ENCODE measurements at places on chromosomes 2 and 18.

GRCh38 chr18:58947136-58947732 is 82.6 kb downstream of the ZNF532 start:
- DNase-seq: no peak

GRCh38 chr18:9413576-9413975 is 61.7 kb upstream of the RALBP1 start:
- no peak for DNase-seq

GRCh38 chr2:76579911-76580310 is 869.2 kb upstream of the GCFC2 start:
- no peak for DNase-seq

DNA sequence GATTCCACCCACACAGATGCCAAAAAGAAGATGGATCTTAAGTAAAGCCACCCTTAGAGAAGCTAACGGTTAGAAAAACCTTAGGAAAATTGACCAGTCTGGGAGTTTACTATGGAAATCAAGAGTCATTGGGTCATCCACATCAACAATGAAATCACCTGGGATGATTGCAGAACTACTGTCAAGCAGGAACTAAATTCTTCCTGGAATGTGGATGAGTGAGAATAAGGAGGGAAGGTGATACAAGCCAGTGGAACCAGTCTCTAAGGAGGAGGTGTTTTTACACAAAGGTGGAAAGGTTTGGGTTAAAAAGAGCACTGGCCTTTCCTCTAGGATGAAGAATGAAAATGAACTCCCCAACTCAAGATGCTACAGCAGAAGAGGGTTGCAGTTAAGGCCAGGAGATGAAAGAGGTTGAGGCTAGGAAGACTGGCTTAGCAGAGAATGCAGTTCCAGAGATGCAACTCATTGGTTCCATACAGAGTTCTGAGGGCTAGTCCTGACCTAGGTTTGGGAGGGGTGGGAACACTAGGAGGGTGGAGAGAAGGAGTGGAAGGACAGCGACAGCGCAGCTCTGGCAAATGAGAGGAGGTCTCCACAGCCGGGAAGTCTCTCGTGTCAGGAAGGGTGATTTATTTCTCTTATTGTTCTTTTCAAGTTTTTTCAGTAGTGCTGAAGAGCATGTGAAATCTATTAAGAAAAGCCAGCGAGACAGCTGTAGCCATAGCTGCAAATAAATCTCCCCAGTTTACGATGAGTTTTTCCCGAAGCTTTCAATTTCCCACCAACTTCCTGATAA is 27.7 kb upstream of the KDM3A start:
- DNase-seq: no peak

DNA sequence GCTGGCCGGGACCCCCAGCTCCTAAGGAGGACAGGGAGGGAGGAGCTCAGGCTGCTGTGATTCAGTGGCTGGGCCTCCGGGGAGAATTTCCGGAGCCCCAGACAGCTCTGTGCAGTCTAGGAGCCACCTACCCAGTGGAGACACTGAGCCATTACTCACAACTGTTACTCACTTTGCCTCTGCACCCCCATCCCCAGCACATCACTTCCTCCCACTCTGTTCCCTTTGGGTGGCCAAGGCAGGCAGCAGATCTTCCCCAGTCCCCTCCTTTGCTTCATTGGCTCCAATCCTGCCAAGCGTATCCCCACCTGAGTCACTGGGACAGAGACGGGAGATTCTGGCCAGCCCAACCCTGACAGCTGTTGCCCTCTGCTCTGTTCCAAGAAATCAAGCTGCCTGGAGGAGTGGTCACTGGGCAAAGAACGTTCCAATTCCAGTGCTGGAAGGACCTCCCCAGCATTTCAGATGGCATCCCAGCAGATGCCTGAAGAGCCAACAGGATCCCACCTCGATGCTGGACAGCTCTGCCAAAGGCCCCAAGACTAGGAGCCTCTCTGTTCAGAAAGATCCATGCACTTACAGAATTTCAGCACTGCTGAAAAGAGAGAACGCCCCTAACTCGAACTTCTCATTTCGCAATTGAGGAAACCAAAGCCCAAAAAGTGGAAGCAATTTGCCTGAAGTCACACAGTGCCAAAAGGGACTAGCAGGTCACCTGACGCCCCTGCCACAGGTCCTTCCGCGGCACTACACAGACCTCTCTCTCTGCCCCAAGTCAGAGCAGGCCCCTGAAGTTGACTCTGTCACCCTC is 68.3 kb downstream of the TNS1 start:
- no peak for DNase-seq

DNA sequence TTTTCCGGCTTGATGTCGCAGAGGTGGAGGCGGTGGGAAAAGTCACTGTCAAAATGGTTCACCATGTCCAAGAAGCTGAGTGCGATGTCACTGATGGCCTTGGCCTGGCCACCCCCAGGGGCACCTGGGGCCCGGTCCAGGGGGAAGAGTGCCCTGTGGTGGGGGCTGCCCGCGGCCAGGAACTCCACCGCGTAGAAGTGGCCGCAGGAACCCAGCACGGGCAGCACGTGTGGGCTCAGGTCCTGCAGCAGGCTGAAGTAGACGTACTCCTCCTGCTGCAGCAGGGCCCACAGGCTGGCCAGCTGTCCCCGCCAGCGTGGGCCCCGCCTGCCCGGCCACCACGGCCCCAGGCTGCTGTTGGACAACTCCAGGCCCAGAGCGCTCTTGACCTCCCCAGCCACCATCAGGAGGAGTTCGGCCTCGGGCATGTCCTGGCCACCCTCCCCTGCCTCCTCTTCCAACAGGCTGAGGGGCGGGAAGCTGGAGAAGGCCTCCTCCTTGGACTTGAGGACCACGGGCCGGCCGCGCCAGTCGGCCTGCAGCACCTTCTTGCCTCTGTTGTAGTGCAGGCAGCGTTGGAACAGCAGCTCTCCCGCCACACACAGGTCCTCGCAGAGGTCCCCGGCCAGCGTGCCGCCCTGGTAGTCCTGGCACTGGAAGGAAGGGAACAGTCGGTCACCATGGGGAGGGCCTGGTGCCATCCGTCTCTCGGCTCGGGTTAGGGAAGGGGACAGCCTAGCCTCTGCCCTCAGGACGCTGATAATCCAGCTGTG is 10.3 kb downstream of the DIPK1C start:
- no peak for DNase-seq

GRCh38 chr18:67862069-67862468 is 345.5 kb upstream of the DSEL start:
- DNase-seq: no peak

DNA sequence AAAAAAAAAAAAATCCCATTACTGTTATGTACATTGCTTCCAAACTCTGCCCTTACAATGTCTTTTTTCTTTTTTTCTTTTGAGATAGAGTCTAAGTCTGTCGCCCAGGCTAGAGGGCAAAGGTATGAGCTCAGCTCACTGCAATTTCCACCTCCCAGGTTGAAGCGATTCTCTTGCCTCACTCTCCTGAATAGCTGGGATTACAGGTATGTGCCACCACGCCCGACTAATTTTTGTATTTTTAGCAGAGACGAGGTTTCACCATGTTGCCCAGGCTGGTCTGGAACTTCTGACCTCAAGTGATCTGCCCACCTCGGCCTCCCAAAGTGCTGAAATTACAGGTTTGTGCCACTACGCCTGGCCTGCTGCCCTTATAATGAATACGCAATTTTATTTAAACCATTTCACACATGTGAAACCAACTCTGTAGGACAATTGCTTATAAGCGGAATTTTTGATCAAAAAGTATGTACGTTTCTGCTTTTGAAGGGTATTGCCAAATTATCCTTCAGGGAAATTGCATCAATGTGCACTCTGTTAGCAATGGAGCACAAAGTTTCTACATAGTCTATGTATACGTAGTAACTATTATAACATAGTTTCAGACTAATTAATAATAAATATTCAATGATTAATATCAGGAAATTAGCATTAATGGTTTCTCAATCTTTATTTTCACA is 55.7 kb upstream of the ACTR3 start:
- no peak for DNase-seq

DNA sequence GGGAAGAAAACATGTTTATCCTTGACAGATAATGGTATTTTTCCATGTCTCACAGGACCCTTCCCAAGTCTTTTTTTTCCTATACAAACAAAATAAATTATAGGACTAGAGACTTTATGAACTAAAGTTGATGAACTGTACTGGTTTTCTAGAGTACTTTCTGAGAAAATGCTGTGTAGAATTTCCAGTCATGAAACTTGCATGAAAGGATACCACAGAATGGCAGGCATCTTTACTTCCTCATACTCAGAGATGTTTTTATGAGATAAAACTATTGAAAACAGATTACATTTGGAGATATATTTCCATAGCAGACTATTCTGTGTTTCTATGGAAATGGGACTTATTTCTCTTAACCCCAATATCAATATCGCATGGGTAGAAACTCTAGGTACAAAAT is 403.5 kb downstream of the PARD3B start:
- no peak for DNase-seq

- no peak for DNase-seq
Observed at GRCh38 chr2:16351137-16351536, 314.5 kb downstream of the CYRIA start.

DNA sequence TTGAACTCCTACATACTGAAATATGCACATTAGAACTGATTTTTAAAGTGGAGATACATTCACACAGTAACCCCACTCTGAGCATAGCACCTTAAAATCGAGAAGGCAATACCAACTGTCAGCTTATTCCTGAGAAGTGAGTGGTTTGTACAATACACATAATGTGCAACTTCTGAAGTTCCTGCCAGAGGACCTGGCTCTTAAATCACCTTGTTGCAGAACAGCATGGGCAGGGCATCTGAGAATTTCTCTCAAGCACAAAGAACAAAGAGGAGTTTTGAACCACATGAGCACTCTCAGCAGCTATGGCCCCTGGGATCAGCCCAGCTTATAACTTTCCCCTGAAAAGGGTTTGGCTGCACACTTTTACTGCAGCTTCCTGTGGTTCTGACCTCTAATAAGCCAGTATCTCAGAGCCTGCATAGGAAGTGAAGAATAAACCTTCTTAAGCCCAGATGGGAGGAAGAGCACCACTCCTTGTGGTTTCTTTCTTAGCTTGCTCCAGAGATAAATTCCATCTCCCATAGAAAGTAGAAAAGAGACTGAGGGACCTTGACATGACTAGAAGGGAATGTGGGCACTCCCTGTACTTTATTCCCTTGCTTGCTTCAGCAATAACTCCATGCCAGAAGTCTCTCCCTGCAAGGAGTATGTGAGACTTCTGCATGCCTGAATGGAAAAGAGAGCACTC is 862.3 kb downstream of the SUCLG1 start:
- no peak for DNase-seq

- no peak for DNase-seq
Observed at GRCh38 chr2:139805441-139805840, 1025.3 kb upstream of the NXPH2 start.

DNA sequence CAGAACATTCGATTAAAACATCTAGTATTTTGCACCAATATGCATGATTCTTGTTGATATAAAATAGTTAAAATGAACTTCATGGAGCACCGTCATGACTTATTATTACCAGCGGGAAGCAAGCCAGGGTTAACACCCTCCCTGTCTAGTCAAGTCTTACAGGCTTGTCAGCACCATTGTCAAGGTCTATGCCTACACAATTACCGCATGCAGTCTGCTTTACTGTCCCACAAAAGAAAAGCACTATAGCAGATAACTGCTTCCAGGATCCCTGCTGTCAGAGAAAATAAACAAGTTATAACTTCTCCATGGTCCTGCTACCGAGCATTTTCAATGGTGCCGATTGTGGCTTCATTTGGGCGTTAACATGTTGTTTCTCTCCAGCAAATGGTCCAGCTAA is 968.0 kb upstream of the FAM98A start:
- DNase-seq: no peak

GRCh38 chr2:58497168-58497567 is 256.0 kb upstream of the FANCL start:
- no peak for DNase-seq

DNA sequence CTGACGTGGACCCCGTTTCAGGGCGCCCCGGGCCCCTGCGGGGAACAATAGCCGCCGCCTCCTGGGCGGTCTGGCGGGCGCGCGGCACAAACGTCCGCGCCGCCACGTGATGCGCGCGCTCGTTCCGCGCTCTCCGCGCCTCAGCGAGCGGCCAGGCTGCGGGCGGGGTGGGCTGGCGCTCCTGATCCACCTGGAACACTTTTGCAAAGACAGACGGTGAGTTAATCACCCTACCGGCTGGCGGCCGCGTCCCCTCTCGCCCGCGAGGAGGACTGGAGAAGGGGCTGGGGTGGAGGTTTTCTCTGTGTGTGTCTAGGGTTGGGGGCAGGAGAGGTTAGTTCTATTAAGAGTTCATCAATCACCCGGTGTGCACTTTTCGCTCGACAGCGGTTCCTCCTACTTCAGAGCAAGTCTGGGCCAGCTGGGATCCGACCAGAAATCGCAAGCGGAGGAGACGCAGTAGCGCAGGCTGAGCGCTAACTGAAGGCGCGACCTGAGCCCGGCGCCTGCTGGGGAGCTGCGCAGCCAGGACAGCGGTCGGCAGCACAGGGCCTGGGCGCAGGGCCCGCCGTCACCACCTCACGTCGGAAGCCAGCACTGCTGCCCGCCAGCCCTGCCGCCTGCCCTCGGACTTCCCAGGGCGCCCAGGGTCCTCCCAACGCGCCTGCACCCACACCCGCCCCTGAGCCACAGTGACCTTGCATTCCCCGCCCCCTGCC is 10.3 kb upstream of the HOXD1 start:
- DNase-seq: no peak

- DNase-seq: no peak
Observed at GRCh38 chr18:74377776-74378175, 62.1 kb downstream of the C18orf63 start.

GRCh38 chr2:120515759-120516678 is 170.1 kb downstream of the INHBB start:
- no peak for DNase-seq

GRCh38 chr2:121207494-121207893 is 77.5 kb downstream of the TFCP2L1 start:
- no peak for DNase-seq

- DNase-seq: no peak
Observed at GRCh38 chr18:48529796-48530195, 9.0 kb upstream of the CTIF start.

GRCh38 chr2:47028171-47028570 is 112.6 kb upstream of the MCFD2 start:
- DNase-seq: no peak

DNA sequence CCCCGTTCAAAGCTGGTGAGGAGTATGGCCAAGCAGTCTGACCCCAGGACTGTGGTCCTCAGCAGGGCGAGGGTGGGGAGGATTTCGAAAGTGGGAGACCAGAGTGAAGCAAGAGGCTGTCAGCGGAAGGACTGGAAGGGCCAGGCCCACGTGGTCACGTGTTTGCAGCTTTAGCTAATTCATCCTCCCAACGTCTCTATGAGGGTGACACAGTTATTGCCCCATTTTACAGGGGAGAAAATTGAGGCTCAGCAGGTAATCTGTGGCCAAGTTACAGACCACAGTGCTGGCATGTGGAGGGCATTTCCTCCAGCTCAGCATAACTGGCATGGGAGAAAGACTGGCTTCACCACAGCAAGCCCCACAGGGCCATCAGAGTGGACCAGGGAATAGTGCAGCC is 45.4 kb upstream of the LTBP1 start:
- DNase-seq: no peak

Data from stimulated activated CD4-positive, alpha-beta T cell treated with anti-CD3 and anti-CD28 coated beads, Interleukin-1b, Interleukin-23, amount 100 ng/mL, for 4 hours (primary cell).